ENCODE measurements at places on chromosomes 5 and 9. TPM values are rescaled to one million over a fixed set of nuclear protein-coding genes. Genes with fewer than 3 reads are reported as not detected.

CRB2 gene
- total RNA-seq, result 0.93 TPM

PGM5 gene
- total RNA-seq, result 25.0 TPM

SPATA31A7 gene
- not detected for total RNA-seq

OR1N1 gene
- not detected for total RNA-seq

PKN3 gene
- total RNA-seq, result 13.4 TPM

CCNO gene
- total RNA-seq, result not detected

FOXD4 gene
- 0.75 TPM for total RNA-seq

PCDHA6 gene
- total RNA-seq, result 0.64 TPM

NAIP gene
- 28.8 TPM for total RNA-seq

CAMK2A gene
- 1.5 TPM for total RNA-seq

FYB1 gene
- total RNA-seq, result 45.0 TPM

CD74 gene
- total RNA-seq, result 2,961 TPM

SPATA31C1 gene
- total RNA-seq, result not detected

ZNF883 gene
- total RNA-seq, result 0.78 TPM

RXFP3 gene
- not detected for total RNA-seq

RABL6 gene
- 68.2 TPM for total RNA-seq

CYSTM1 gene
- 85.1 TPM for total RNA-seq

IL4 gene
- not detected for total RNA-seq

GARNL3 gene
- total RNA-seq, result 8.0 TPM

PCDHGA5 gene
- 3.5 TPM for total RNA-seq

SH3PXD2B gene
- total RNA-seq, result 46.2 TPM

SLC6A19 gene
- not detected for total RNA-seq

BSPRY gene
- 10.8 TPM for total RNA-seq

SH2D3C gene
- total RNA-seq, result 85.3 TPM

SCAMP1 gene
- 35.9 TPM for total RNA-seq

OLFML2A gene
- 39.5 TPM for total RNA-seq

IQGAP2 gene
- total RNA-seq, result 31.0 TPM

ARID3C gene
- not detected for total RNA-seq

PCDHGA10 gene
- 6.2 TPM for total RNA-seq

SH3RF2 gene
- total RNA-seq, result 12.4 TPM

PCDHB4 gene
- 3.0 TPM for total RNA-seq

G3BP1 gene
- total RNA-seq, result 158 TPM

IGIP gene
- total RNA-seq, result 17.3 TPM

CATSPER3 gene
- total RNA-seq, result 0.87 TPM

CERT1 gene
- 60.7 TPM for total RNA-seq

SEMA6A gene
- total RNA-seq, result 33.3 TPM

CBY3 gene
- not detected for total RNA-seq

GDA gene
- 0.20 TPM for total RNA-seq
